ENCODE measurements at places on chromosomes 13 and 19. TPM values are rescaled to one million over a fixed set of nuclear protein-coding genes. Genes with fewer than 3 reads are reported as not detected.

The TBXA2R gene
- total RNA-seq, result 0.12 TPM

The CD320 gene
- total RNA-seq, result 44.5 TPM

The ADGRE3 gene
- not detected for total RNA-seq

The TMC4 gene
- total RNA-seq, result 40.3 TPM

The LGALS7 gene
- total RNA-seq, result not detected

The ZIK1 gene
- total RNA-seq, result 5.1 TPM

The OVOL3 gene
- not detected for total RNA-seq

The ZNF66 gene
- total RNA-seq, result 4.9 TPM

The PALM gene
- total RNA-seq, result 34.9 TPM

The CYP4F12 gene
- total RNA-seq, result 3.1 TPM

The FAAP24 gene
- 1.5 TPM for total RNA-seq

The DACT3 gene
- 18.4 TPM for total RNA-seq
